CD4-positive, alpha-beta T cell treated with Interleukin-1 beta for 1 hour (primary cell): ENCODE measurements at places on chromosomes 3 and 15.

DNA sequence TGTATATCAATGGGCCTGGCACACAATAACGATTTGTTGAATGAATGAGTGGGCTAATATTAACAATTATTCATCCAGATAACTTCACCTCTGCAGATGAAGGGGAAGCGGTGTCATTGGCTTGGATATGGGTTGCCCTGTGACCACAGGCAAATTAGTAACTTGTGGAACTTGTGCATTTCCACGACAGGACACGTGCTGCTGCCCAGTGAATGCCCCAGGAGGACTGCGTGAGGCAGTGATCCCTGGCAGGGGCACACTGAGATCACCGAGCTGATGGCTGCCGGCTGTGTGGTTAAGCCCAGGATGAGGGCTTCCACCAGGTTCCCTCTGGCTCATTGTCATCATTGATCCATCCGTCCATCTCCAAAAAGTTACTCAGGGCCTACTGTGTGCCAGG, 84.1 kb upstream of the HACD2 start:
- DNase-seq = no peak

DNA sequence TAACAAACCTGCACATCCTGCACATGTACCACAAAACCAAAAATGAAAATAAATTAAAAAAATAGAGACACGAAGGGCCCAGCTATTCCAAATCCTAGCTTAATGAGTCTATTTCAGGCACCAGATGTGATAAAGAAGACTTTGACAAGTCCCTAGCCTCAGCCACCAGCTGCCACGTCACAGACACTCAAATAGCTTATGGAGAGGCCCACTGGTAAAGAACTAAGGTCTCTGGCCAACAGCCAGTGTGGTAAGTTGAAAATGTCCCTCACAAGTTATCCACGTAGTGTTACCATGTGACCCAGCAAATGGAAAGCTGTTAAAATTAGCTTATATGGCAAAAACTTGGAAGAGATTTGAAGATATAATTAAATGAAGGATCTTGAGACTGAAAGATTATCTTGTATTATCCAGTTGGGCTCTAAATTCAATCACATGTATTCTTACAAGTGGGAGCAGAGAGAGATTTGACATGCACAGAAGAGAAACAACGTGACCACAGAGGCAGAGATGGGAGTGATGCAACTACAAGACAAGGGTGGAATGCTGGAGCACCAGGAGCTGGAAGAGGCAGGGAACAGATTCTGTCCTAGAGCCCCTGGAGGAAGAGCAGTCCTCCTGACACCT, 10.9 kb downstream of the ACSBG1 start:
- DNase-seq = no peak

DNA sequence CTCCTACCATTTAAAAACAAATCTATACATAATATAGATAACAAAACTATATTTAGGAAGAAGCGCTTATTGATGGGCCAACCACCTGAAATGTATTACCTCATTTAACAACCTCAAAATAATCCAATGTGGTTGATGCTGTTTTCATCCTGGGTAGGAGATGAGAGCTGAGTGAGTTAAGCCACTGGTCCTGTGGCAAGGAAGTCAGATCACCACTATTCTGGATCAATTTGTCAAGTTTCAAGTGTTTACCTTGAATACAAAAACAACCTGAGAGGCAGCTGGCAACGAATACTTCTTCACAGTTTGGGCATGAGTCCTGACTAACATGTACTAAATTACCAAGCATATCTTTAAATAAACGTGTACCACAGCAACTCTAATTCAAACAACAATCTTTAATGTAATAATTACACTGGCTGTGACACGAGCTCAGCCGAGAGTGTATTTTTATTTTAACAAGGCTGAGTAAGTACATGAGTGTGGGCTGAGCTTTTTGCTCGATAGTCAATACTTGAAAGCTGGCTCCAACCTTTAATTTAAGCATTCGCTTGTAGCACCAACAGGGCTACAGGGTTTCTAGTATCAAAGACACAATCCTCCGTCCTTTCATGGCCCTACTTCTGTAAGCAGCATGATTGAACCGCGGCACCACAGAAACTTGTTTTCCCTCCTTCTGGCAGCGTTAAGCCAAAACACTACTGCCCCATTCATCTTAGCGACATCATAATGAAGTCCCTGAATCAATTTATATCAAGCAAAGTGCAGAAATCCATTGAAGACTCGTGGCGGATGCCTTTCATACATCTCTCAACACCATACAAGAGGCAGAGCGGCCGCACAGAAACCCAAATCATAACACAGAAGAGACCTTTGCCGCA, 93.8 kb upstream of the ICE2 start:
- DNase-seq = no peak

- DNase-seq = no peak
Observed at GRCh38 chr3:15151166-15151565, 52.2 kb upstream of the RBSN start.

- no peak for DNase-seq
Observed at GRCh38 chr3:141330235-141330634, 38.1 kb upstream of the ZBTB38 start.

GRCh38 chr15:85388566-85389305, 8.3 kb downstream of the AKAP13 start:
- no peak for DNase-seq

GRCh38 chr15:56036546-56037067, 43.2 kb upstream of the NEDD4 start:
- DNase-seq = no peak

GRCh38 chr3:11187681-11188080, 33.4 kb downstream of the HRH1 start:
- DNase-seq = no peak

DNA sequence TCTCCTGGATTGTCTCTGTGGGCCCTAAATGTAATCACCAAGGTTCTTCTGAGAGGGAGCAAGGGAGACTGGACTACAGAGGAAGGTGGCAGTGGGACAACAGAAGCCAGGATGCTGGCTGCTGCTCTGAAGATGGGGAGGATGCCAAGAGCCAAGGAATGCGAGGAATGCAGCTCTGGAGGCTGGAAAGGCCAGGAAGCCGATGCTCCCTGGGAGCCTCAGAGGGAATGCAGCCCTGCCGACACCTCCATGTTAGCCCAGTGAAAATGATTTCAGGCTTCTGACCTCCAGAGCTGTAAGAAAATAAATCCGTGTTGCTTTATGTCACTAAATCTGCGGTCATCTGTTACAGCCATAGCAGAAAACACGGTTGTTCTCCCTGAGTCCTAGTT, 44.1 kb downstream of the UMPS start:
- no peak for DNase-seq
